Stimulated activated effector memory CD8-positive, alpha-beta T cell treated with anti-CD3 and anti-CD28 coated beads, Interleukin-12 subunit alpha, Interleukin-12 subunit beta, amount 100 ng/mL, for 72 hours (primary cell): ENCODE measurements at places on chromosomes 1 and 21.
A peak's percentile ranks its signal among the peaks of the same experiment; 100 is the strongest.

GRCh38 chr21:32884062-32884461 is 112.5 kb upstream of the PAXBP1 start:
- no peak for DNase-seq

GRCh38 chr1:152479792-152480595 is 30.6 kb upstream of the LCE5A start:
- DNase-seq = peak; percentile 81

DNA sequence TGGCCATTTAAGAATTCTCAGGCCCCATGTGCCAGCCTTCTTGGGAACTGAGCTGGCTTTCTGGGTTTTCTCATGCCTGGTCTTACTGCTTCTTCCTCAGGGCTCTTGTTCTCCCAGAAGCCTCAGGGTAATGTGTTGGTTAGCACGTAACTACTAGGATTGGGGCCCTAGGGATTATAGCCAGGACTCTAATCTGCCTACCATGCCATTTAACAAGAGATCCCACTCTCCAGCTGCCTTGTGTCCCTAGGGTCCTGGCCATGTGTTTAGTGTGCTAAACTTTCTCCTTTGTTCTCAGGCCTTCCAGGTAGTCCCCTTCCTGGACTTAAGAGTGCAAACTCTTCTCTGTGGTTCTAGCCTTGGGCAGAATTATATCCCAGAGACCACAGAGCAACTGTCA is 2.2 kb upstream of the SH3BGRL3 start:
- no peak for DNase-seq

GRCh38 chr1:201711811-201712210 is 117.1 kb upstream of the IPO9 start:
- DNase-seq = no peak

- DNase-seq = no peak
These were observed 180.3 kb downstream of the DISC1 start for GRCh38 chr1:231806623-231807495.

DNA sequence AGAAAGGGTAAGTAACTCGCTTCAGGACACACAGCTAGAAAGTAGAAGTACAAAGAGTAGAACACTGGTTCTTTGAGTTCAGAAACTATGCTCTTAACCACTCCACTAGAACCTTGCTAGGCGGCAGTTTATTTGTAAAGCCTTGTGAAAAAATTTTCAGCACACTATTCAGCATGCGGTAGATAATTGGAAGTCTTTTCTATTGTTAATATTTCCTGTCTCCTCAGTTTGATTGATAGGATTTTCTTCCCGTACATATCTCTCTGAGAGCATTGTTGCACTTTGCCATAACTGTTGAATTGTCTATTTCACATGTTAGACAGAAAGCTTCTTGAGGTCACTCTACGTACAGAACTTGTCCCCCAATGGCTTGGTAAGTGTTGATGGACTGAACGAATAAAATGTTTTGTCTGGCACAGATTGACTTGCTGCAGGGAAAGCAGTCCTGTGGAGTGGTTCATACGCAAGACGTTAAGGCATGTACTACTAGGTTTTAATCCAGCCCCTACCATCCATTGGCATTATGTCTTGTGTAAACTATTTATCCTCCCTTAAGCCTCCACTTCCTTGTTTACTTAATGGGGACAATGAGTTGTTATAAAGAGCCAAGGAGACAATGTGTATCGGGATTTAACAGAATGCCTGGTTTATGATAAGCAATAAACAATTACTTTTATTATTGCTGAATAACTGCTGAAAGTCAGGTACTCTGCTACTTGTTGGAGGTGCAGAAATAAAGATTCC is 35.8 kb downstream of the C1orf21 start:
- no peak for DNase-seq

GRCh38 chr1:81594206-81594605 is 206.5 kb upstream of the ADGRL2 start:
- DNase-seq = no peak

- no peak for DNase-seq
These were observed 319.4 kb upstream of the NFIA start for GRCh38 chr1:60762911-60763310.

DNA sequence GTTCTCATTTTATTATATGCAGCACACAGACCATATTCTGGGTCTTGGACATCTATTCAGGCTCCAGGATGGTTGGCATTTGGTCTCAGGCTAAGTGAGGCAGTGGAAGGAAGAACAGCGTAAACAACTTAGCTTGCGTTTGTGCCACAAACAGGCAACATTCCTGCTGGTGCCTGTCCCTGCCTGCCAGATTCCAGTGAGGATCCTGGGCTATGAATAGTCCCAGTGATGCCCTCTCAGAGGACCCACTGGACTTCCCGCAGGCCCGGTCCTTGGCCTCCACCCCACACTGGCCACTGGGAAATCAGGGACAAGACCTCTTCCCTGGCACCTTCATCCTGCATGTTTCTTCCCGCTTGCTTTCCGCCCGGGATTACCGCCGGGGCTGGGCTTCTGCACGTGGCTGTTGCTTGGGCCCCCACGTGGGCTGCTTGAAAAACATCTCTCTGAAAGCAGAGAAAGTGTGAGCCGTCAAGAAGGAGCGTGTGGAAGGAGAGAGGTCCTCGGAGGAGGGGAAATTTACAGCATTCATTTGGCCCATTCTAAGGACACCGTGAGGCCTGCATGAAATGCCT is 145.1 kb upstream of the WNT4 start:
- no peak for DNase-seq

DNA sequence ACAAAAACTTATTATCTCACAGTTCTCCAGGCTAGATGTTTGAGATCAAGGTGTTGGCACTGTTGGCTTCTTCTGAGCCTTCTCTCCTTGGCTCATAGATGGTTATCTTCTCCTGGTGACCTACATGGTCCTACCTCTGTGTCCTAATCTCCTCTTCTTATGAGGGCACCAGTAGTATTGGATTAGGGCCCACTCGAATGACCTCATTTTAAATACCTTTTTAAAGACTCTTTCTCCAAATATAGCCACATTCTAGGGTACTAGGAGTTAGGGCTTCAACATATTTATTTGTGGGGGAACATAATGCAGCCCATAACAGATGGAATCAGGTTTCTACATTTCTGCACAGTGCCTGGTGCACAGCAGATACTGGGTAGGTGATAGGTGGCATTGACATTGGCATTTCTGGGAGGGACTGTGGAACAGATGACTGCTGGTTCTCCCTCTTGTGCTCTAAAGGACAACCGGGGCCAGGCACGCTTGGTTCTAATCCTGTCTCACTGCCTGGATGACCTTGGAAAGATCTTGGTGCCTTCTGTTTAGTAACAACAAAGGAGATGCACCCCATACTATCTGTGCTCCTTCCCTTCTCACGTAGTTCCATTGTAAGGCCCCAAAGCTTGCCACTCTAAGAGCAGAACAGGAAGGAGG is 140.3 kb downstream of the PLPP3 start:
- DNase-seq = no peak

GRCh38 chr1:85297855-85298629 is 21.6 kb upstream of the BCL10 start:
- peak; percentile 89 for DNase-seq

GRCh38 chr1:107473065-107473464 is 332.2 kb downstream of the NTNG1 start:
- DNase-seq = no peak
